Stimulated activated CD8-positive, alpha-beta memory T cell treated with anti-CD3 and anti-CD28 coated beads, Interleukin-15, amount 100 ng/mL, for 1 hour (primary cell): ENCODE measurements at places on chromosomes 2 and 18.

DNA sequence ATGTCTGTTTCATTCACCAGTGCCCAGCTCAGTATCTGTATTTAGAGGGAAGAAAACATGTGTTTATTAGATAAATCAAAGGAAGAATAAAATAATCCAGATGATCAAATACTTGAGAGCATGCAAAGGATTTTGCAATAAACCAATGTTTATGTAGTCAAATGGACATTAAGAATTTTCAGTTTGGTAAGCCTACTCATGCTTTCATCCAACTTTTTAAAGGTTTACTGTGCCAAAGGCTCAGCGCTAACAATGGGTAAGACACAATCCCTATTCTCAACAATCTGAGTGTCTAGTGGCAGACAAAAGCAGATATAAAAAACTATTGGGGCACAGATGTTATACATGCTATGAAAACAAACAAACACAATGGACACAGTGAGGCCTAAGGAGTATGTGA lies 26.3 kb downstream of the GRB14 start:
- DNase-seq = no peak

- DNase-seq = no peak
Measured at GRCh38 chr2:108316033-108316432, 27.3 kb downstream of the SULT1C2 start.

- DNase-seq = no peak
Measured at GRCh38 chr2:168734199-168734760, 68.2 kb upstream of the NOSTRIN start.

DNA sequence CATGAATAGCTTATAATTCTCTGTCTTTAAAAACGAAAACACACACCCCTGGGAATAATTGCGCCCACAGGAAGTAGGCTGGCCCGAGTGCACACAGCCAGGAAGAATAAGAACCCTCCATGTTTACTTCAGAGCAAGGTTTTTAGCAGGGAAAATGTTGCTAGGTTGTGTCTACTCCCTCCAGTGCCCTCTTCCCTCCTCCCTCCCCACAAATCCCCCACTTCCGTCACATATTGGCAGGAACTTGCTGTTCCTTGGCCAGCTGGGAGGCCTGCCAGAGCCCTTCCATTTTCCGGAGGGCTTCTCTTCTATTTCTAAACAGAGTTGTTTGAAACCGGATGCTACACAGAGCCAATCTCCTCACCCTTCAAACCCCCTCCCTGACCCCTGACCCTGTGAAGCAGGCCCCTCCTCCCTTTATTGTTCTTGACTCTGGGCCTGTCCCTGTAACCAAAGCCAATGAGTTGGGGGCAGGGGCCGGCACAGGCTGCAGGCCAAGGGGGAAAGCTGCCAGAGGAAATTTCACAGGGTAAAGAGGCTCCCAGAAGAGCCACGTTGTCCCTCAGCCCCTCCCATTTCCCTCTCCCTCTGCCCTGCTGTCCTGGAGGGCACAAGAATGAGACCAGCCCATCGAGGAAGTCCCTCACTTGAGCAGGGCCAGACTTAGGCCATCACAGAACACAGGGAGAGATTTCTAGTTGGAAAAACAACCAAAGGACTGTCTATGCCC lies 49.8 kb upstream of the LGALSL start:
- no peak for DNase-seq
